ENCODE measurements at places on chromosomes 11 and 22. TPM values are rescaled to one million over a fixed set of nuclear protein-coding genes. Genes with fewer than 3 reads are reported as not detected.

GRCh38 chr11:16013649-16014275, 342.6 kb downstream of the SOX6 start:
- H3K4me1 ChIP-seq, result no peaks in the 10 kb centered on the region
- H3K27ac ChIP-seq, result no peak overlapping the region
- no peaks in the 10 kb centered on the region for H3K36me3 ChIP-seq
- DNase-seq, result no peak

Gene CEP57
- total RNA-seq, result 55.1 TPM

DNA sequence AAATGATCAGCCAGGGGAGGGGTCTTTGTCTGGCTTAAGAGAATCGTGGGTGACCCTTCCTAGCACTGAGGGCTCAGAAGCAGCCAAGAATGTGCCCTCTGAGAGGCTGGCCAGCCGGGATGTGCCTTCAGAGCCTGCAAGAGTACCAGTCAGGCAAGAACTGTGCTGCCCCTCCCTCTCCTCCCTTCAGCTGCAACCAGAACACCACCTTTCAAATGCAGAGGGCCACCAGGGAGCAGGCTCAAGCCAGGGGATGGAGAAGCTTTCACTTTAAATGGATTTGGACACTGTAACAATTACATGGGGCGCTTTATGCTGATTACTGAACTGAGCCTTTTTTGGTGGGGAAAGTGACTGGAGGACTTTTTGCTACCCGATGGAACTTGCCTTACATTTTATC, 44.9 kb upstream of the TENM4 start:
- H3K4me1 ChIP-seq, result no peaks in the 10 kb centered on the region
- no peaks in the 10 kb centered on the region for H3K27me3 ChIP-seq
- DNase-seq, result no peak
- no peak overlapping the region for H3K27ac ChIP-seq

Gene BTG4
- not detected for total RNA-seq

GRCh38 chr22:35972559-35972958, 56.1 kb downstream of the RBFOX2 start:
- H3K27ac ChIP-seq, result no peak overlapping the region
- DNase-seq, result no peak
- H3K36me3 ChIP-seq, result no peaks in the 10 kb centered on the region
- no peaks in the 10 kb centered on the region for H3K27me3 ChIP-seq
- H3K4me3 ChIP-seq, result no peak overlapping the region

- H3K27ac ChIP-seq, result no peak overlapping the region
- DNase-seq, result no peak
- no peaks in the 10 kb centered on the region for H3K4me1 ChIP-seq
- H3K27me3 ChIP-seq, result no peaks in the 10 kb centered on the region
Measured at GRCh38 chr22:39641660-39642310, 71.2 kb downstream of the CACNA1I start.
